ENCODE measurements at places on chromosomes 7 and 10. TPM values are rescaled to one million over a fixed set of nuclear protein-coding genes. Genes with fewer than 3 reads are reported as not detected.

OR2A1 gene
- not detected for total RNA-seq

CRTAC1 gene
- total RNA-seq, result not detected

PPP1R9A gene
- 11.5 TPM for total RNA-seq

ZPBP gene
- not detected for total RNA-seq

SFTPD gene
- not detected for total RNA-seq

TFPI2 gene
- total RNA-seq, result 86.1 TPM

SEMA3C gene
- 20.9 TPM for total RNA-seq

DNA sequence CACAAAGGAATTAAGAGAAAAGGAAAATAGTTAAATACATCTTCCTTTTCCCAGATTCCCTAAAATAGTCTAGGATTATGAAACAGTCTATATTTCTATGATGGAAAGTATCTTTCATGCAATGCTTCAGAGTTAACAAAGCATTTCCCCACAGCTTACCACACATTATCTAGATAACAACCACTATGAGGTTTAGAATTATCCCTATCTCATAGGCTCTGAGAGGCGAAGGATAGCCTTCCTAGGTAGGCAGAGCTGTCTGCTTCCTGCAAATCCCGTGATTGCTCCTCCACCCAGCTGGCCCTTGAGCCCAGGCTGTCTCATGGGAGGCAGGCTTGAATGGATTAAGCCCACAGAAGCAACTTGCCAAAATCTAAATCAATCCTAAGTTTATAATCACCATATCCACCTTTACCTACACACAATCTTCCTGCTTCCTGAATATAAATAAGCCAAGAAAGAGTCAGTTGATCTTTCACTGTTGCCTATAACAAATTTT lies 321.4 kb upstream of the AOAH start:
- DNase-seq, result no peak

- peak; percentile 91 for DNase-seq
Observed at GRCh38 chr10:98269435-98269912, 1.5 kb upstream of the LOXL4 start.

DNA sequence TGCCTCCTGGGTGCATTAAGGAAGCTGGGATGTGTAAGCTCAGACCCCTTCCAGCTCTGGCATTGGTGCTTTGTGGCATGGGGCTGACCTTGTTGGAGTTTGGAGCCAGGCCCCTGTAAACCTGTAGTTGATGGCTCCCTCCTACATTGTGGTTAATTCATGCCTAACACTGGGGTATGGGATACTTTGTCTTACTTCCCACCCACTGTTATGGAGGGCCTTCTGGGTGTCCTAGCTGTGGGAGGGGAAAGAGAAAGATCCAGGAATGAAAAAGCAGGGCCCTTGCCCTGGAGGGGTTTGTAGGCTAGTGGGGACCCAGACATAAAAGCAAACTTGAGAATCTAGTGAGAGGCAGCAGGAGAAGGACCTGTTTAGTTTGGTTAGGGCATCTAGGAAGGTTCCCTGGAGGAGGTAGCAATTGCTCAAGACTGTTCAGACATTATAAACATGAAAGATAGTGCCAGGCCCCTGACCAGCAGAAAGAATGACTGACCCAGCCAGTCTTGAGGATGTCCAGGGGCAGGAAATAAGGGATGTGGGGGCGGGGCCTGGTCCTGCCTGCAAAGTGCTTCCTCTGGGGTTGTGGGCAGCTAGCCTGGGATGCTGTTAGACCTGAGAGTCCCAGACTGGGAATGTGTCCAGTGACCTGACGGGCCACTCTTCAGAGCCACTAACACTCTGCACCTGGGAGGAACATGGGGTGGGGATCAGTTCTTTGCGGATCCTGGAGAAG lies 6.6 kb downstream of the ADAMTS14 start:
- no peak for DNase-seq

GRCh38 chr7:101506531-101506930 lies 122.6 kb downstream of the MYL10 start:
- DNase-seq, result no peak

- DNase-seq, result no peak
Observed at GRCh38 chr7:99244939-99245338, 27.7 kb upstream of the MYH16 start.

GRCh38 chr7:158020706-158021095 lies 566.9 kb downstream of the PTPRN2 start:
- no peak for DNase-seq

DNA sequence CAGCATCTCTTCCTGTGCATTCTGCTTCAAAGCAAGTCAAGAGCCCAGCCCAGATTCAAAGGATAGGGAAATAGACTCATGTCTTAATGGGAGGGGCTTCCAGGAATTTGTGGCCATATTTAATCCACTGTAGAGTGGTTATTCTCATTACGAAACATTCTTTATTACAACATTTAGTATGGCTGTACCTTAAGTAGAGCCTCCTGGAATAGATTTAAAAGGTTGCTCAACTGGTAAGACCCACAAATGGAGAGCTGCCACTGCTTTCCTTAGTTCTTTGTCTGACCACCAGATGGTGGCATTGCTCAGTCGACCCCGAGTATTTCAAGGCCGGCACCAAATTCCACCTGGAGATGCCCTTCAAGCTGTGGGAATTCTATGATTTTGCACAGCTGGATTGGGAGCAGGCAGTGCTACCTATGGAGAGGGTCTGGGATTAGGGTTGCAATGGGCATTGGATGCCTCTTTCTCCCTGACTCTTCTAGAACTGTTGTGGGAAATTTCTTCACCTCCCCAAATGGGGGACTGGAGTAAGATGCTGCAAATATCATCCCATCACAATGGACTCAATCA lies 102.2 kb downstream of the RBM20 start:
- peak; percentile 68 for DNase-seq

DNA sequence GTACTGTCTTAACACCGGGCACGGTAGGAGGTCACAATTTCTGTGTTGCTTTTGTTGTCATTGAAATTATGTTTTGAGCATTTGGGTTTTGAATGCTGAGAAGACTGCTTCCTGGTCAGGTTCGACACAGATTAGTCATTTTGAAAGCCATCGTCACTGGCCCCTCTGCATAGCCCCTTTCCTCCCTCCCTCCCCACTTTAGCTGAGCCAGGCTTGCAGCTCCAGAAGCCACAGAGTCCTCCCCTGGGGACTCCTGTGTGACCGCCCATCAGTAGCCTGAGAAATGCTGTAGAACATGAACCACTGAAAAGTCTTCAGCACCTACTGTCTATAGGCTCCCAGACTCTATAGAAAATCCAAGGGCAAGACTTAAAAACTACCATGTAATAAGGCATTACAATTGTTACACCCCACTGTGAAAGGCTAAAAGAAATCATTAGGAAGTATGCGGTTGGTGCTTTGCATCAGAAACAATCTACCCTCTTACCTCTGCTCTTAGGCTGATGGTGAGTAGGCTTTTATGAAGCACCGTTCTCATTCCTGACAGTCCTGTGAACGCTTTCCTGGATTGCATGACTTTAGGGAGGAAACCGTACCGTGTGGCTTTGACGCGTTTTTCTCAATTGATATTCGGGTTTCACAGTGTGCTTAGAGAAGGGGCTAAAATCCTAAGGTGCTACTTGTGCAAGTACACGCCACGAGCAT lies 24.8 kb downstream of the JCAD start:
- DNase-seq, result no peak

DNA sequence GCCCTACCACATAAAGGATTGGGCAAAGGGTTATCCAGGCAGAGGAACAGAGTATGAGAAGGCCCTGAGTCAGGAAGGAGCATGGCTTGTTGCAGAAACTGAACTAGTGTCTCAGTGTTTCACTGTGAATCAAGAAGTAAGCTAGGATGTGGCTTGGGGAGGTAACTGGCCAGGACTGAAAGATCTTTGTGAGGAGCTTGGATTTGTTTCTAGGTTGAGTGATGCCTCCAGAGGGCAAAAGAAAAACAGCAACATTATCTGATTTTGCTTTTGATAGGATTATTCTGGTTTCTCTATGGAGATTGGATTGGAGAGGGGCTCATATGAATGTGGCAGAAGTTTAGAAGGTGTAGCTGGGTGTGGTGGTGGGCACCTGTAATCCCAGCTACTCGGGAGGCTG lies 137.9 kb upstream of the HDAC9 start:
- no peak for DNase-seq

DNA sequence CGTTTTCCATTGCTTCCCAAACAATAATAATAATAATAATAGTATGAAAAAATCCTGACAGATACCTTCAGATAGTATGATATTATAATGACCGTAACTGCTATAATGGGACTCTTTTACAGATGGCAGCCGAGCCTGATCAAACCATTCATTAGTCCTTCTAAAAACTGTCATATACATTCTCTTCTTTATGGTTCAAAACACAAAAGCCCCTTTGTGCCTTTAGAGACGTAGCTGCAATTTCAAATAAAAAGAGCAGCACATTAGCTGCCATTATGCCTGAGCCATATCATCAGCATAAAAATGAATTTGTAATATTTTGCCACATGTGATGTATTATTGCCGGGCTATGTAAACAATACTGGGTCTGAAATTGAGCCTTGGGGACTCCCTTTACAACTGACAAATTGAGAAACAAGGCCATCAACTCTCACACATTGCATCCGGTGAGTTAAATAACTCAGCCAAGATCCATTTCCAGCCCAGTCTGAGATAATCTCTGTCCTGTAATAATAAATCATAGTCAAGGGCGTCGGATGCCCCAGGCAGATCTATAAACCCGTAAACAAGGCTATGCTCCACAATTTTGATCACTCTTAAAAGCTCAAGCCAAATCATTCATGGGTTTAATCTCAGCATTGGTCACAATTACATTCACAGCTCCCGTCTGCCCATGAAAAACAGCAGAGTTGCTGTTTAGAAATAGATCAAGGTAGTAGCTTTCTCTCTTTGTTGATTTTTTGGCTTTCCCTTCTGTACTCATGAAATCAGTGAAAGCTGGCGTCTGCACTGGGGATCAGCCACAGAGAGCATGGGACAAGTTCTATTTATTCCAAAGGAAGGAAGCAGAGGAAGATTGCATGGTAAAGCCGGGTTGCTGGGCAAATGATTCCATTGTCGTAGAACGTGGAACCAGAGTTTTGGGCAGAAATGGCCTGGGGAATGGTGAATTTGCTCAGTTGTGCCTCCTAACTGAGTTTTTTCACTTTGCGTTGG lies 150.1 kb upstream of the BMPER start:
- no peak for DNase-seq

GRCh38 chr10:2978574-2979273 lies 88.6 kb upstream of the PFKP start:
- no peak for DNase-seq

DNA sequence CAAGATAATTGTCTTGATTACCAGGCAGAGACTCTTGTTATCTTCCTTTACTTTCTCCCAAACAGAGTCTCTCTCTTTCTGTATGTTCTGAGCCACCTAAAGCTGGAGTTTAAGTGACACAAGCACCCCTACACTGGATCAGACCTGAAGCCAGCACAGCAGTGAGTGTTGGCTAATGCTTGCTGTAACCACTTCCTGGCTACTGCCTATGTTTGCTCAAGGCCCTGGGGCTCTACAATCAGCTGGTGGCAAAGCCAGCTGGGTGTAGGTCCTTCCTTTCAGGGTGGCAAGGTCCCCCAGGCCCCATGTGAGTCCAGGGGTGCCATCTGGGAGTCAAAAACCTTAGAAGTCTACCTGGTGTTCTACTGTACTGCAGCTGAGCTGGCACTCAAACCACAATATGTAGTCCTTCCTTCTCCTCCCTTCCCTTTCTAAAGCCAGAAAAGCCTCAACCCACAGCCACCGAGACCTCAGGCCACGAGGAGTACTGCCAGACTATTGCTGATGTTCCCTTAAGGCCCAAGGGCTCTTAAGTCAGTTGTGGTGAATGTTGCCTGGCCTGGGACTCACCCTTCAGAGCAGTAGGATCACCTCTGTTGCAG lies 416.3 kb downstream of the ADRA2A start:
- DNase-seq, result no peak

GRCh38 chr7:143494622-143495021 lies 16.9 kb downstream of the TAS2R41 start:
- DNase-seq, result no peak

DNA sequence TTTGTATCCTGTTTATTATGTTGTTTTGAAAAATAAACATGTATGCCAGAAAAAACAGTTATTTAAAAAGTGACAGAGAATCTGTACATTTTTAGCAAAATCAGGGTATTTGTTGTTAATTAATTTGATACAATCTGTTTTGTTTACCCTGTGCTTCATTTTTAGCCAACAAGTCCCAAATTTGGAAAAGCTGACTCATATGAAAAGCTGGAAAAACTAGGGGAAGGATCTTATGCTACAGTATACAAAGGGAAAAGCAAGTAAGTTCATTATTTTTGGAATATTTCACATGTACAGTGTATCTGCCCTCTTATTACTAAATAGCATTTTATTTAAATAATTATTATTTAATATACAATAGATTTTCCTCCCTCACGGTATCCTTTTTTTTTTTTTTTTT lies 151.4 kb downstream of the CDK14 start:
- no peak for DNase-seq

DNA sequence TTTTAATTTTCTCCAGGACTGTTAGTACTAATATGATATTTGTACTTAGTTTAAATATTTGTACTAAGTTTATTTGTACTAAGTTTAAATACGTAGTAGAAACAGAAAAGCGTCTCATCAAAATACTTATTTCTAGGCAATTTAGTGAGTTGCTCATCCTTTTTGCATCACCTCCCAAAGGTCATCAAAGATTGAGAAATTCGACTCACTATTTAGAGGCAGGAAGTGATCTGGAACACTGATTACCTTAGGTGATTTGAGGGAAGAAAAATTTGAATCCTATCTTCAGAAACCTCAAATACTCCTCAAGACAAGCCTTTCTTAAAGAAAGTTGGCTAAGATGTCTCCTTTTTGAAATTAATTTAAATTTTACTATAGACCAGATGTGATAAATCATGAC lies 14.5 kb downstream of the WNT16 start:
- DNase-seq, result no peak

- DNase-seq, result no peak
Observed at GRCh38 chr7:31074120-31074383, 21.9 kb downstream of the ADCYAP1R1 start.

- no peak for DNase-seq
Observed at GRCh38 chr10:127740596-127740995, 3.6 kb downstream of the FOXI2 start.

DNA sequence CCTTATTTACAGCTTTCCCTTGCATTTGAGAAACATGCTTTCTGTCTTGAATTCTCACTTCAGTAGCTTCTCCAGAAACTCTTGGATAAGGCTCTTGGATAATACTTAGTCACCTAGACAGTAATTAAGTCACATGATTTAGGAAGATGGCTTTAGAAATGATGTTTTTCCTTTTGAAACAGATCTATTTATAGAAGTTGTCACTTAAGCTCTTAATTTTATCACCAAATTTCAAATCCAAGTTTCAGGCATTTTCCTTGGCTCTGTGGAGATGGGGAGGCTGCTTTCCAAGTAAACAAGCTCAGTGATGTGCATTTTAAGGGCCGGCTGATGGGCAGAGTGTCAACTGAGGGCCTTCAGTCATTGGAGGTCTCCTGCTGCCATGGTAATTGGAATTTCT lies 130.3 kb downstream of the SRI start:
- no peak for DNase-seq

- no peak for DNase-seq
Observed at GRCh38 chr7:138542183-138542582, 82.1 kb downstream of the TRIM24 start.

GRCh38 chr10:110358869-110359629 lies 54.3 kb upstream of the SMNDC1 start:
- DNase-seq, result peak; percentile 84

Data from PC-9 (cell line).